ENCODE measurements at places on chromosomes 3 and 15.

DNA sequence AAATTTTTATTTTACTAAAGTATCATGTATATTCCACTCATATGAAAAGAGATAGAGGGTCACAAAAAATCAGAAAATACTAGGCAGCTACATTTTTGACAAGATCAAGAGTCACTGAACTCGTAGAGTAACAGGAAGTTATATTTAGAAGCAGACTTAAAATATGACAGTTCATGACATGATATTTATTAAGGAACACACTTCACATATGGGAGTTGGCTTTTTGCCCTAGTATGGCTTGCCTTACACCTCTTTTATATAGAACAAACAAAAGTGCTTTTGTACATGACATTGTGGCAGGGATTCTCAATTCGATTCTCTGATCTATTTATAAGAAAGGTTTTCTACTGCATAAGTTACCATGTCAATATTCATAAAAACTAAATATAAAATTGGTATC, 80.1 kb upstream of the GBE1 start:
- no peak for DNase-seq

DNA sequence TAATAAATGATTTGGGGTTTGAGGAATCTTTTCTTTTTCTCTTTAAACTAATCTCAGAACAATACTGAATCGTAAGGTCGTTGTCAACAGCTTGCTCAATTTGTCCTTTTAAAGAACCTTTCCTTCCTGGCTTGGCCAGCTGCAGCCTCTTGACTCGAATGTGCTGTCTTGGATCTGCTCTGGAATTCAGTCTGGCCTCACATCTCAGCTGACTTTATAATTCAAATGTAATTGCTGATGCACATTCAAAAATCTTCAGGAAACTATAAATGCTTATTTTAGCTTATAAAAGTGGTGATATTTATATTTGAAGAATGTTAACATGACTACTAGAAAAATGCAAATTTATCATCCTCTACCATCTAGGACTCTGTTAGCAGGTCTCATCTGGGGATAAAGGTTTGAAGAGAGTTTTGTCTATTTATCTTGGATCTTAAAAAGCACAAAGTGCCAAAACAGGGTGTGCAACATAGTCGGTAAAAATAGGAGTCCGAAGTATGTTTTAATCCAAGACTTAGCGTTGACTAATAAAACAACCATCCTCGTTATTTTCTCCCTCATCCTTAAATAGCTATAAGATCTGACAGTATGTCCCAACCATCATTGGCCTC, 1035.2 kb downstream of the MCTP2 start:
- DNase-seq, result no peak

- no peak for DNase-seq
These were observed 31.4 kb downstream of the ACAA1 start for GRCh38 chr3:38105525-38105924.

DNA sequence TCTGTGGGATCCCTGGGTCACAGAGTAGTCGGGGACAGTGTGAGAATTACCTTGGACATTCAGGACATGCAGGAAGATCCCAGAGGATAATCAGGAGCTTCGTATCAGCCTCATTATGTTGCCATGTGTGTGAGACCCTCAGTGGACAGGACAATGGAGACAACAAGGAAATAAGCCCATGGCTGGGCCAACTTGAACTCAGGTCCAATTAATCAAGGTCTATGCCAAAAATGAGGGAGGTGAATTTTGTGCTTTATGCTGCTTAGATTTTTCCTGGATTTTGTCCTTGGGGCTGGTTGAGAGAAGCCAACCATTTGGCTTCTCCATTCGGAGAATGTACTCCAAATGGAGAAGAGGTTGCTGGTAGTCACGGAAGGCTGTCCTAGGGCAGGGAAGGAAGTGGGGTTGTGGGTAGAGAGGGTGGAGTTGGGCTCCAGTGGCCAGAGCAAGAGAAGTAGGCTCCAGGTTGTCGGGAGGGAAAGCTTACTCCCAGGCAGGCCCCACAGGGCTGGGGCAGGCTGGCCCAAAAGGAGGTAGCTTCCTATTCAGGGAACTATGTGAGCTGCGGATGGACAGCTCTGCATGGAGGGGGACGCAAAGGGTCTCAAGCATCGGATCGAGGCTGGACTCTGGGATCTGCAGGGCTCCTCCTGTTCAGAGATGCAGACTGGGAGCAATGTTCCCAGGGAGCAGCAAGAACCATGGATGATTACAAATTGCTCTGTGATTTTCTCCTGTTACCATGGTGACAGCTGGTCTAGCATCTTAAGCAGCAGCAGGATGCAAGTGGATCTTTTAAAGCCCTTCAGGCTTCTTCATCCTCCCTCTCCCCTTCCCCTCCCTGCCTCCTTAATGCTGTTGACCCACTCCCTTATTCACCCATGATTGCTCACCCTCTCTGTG, 91.1 kb downstream of the WNT7A start:
- DNase-seq, result no peak

GRCh38 chr3:156109989-156110388, 10.4 kb upstream of the KCNAB1 start:
- no peak for DNase-seq

- no peak for DNase-seq
These were observed 61.5 kb upstream of the GALNT15 start for GRCh38 chr3:16112910-16113504.

DNA sequence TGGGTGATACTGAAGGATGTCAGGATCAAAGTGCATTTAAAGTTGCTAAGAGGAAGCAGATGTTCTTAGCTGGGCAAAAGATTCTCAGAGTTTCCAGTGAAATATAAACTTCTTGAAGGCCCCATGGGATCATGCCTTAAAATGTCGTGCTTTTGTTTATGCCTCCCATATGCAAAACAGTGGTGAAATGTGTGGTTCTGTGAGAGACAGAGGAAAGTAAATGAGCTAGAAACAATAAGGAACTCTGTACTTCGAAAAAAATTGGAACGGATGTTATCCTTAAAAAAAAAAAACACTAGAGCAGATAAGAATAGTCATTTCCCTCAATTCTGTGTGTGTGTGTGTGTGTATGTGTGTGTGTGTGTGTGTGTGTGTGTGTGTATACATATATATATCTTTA, 497.0 kb upstream of the TBL1XR1 start:
- no peak for DNase-seq

GRCh38 chr3:171959532-171960089, 79.8 kb upstream of the FNDC3B start:
- no peak for DNase-seq

DNA sequence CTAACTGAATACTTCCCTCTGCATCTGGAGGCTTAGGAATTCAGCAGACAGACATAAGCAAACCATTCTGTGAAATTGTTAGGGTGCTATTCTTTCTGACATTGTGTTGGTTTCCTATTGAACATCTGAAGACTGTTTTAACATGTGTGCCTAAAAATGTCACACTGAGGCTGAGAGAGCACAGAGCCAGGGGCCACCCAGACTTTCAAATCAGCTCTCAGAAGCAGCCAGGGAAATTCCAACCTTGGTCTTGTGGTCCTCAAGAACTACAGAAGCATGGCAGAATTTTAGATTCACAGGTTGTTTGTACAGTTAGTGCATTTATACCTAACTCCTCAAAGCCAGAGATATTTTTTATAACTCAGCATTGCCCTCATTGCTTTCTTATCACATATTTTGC, 929.2 kb upstream of the CFAP20DC start:
- DNase-seq, result no peak

GRCh38 chr15:92690395-92690794, 34.8 kb upstream of the FAM174B start:
- DNase-seq, result no peak

- DNase-seq, result no peak
These were observed 613.4 kb downstream of the NLGN1 start for GRCh38 chr3:174010907-174011306.

DNA sequence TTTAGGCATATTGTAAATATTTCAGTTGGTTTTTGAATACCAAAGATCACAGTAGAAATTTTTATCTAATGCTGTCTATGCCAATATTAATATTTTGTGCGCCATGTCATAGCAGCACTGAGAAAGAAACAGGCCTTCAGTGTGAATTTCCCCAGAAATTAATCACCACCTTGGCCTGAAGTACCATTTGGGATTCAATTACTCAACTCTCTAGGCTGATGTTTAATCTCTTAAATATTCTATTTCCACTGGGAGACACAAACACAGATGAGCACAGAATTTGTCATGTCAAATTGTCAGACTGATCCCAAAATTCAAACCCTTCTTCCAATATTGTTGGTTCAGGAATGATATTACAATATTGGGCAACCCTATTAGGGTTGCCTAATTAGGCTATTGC, 509.3 kb downstream of the ROBO1 start:
- DNase-seq, result no peak

- no peak for DNase-seq
These were observed 14.1 kb downstream of the LCMT2 start for GRCh38 chr15:43316016-43316970.

- no peak for DNase-seq
These were observed 67.6 kb downstream of the TUSC7 start for GRCh38 chr3:116776880-116777785.

- DNase-seq, result no peak
These were observed 132.8 kb upstream of the ICE2 start for GRCh38 chr15:60611592-60612346.

DNA sequence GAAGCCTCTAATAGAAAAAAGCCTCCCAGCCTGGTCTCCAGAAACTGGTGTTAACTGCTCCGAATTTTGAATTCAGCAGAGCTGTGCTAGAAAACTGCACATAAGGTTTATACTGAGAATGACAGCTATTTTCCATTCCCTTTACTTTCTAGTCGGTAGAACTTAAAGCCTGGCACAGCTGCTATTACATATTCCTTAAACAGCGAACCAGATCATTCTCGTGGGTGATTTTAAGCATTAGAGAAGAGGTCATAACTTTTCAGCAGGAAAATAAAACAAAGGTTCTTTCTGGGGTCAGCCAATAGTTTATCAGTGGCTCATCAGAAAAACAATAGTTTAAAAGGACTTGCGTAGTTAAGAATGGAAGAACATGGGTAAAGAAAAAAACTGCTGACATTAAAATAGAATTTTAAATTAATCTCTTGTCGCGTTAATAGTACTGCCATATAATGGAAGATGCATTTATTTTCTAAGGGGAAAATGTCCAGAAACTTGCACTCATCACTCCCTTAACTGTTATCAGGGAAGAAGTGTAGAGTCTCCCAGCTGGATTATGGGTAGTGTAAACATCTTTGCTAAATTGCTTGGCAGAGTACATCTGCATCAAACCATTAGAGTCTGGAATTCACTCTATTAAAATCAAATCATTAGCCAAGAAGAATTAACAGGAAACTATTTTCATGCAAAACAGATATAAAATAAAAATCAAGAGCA, 7.9 kb downstream of the VGLL4 start:
- DNase-seq, result no peak

DNA sequence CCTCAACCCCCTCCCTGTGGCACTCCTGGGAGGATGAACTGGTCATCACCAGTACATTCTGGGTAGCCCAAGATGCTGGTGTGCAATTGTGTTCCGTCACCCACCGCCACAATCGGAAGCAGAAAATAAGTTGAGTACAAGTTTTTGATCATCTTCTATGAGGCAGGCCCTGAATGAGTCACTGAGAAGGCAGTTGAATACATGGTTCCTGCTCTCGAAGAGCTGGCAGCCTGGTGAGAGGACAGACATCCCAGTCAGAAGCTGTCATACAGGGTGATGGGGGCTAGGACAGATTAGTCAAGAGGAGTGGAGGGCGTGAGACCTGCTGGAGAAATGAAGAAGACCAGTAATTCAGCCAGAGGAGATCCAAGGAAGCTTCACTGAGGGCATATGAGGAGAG, 6.2 kb downstream of the CEMIP start:
- no peak for DNase-seq

DNA sequence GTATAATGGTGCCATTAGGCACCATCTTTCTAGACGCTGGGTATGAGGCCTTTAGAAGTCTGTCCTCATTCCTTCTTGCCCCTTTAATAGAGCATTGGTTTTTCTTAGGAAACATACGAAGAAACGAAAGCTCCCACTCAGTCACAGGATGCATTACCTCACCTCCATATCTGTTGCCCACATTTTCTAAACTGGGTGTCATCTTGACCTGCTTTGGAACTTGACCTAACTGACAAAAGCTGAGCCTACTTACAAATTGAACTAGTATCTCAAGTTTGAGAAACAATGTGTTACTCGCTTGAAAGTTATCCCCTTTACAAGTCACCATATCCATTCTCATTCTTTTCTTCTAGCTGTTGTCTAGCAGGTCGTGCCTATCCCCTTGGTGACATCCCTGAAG, 102.7 kb downstream of the VPS8 start:
- DNase-seq, result no peak

DNA sequence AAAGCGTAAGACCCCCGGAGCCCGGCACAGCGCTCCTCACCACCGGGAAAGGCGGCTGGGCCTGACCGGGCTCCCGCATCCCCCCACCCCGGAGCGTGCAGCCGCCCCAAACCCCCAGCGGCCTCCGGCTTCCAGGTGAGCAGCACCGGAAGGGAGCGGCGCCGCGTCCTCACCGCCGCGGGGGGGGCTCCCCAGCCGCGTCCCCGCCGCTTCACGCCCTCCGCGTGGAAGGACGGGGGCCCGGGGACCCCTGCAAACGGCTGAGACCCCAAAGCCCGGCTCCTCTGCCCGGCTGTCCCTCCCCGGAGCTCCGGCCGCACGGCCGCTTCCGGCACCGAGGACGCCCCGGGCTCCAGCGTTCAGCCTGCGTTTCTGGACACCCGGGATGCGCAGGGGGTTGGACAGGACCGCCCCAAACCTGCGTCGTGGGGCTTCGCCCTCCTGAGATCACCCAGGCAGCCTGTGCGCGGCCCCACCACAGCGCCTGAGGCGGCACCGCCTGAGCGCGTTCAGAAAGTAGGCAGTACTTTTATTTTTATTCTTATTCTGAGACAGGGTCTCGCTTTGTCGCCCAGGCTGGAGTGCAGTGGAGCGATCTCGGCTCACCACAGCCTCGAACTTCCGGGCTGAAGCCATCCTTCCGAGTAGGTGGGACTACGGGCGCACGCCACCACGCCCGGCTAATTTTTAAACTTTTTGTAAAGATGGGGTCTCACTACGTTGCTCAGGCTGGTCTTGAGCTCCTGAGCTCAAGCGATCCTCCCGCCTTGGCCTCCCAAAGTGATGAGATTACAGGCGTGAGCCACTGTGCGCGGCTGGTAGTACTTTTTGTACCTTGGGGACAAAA, 51.6 kb upstream of the BLM start:
- DNase-seq, result peak; percentile 51

- DNase-seq, result no peak
These were observed 33.8 kb upstream of the GREM1 start for GRCh38 chr15:32683906-32684584.

GRCh38 chr3:27353221-27353620, 16.0 kb downstream of the NEK10 start:
- no peak for DNase-seq

DNA sequence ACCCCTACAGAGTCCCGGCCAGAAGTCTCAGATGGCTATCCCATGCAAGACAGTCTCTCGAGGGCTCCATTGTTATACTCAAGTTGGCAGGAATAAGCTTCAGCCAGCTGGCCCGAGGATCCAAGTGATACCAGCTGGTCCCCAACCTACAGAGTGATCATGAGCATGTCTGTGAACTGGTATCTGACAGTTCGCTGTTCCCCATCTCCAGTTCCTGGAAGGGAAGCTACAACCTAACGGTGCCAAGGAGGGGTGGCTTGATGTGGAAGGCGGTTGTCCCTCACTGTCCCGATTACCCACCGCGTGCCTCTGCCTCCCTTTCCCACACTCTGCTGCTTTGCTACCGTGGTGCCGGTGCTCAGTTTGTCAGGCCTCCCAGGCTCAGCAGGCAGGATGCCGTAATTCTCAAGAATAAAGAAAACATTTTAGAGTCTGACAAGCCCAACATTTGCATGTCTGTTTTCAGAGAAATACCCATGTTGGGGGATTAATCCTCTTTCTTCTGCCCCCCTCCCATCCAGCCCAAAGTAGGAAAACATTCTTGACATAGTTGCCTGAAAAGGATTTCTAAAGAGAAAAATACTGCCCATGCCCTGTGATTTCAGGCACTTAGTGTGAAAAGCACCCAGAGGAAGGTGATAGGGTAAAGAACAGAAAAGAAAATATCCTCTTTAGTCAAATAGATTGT, 49.4 kb upstream of the HES1 start:
- no peak for DNase-seq
